Uterus (tissue), 4 donors: ENCODE measurements at places on chromosomes 4 and X.

- DNase-seq: no peak
These were observed 65.0 kb upstream of the SEC24B start for GRCh38 chr4:109368661-109369060.

DNA sequence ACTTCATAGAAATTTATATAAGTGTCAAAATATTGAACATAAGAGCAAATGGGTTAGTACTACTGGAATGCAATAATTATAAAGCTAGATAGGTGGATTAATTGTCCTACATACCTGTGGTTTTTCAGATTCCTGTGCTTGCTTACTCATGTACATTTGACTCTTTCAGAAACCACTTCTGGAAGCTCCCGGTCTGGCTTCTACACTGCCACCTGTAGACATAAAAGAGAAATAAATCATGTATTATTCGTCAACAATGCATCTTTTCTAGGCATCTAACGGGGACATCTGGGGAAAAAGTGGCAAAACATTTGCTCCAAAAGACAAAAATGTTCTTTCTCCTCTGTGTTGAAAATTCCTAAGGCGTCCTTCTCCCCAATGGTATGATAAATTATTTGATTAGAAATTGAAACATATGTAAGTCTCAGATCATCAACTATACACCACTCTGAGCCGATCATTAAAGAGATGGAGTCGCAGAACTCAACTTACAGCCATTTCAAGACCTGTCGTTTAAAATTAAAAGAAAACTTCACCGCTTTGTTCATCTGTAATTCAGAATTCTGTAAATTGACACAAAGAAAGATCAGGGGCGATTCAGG, 648.7 kb upstream of the DIPK2B start:
- no peak for DNase-seq

- no peak for DNase-seq
These were observed 42.1 kb upstream of the HOPX start for GRCh38 chr4:56723201-56723605.

GRCh38 chr4:5890063-5890727, 2.7 kb downstream of the CRMP1 start:
- no peak for DNase-seq

DNA sequence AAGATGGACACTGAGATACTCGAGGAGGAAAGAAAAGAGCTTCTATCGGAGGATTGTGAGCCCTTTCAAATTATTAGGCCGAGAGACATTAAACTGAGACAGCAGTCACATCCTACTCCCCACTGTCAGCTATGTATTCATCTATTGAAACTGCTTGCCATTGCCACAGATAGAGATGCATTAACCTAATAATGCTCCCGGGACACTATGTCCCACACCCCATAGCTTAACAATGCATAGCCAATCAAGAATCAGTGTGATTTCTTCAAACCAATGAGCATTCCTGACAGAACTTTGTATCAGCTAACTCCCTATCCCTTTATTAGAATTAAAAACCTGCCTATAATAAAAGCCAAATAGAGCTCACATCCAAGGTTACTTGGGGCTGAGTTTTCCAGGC, 118.1 kb upstream of the NEIL3 start:
- DNase-seq: no peak

- DNase-seq: no peak
These were observed 686.1 kb upstream of the AADAT start for GRCh38 chr4:170775851-170776250.
